ENCODE measurements at places on chromosomes 4 and X.

GRCh38 chr4:154030746-154031145 lies 241.9 kb upstream of the SFRP2 start:
- no peak for DNase-seq

- DNase-seq, result no peak
Measured at GRCh38 chr4:131370846-131371245, 1778.2 kb upstream of the PCDH10 start.

DNA sequence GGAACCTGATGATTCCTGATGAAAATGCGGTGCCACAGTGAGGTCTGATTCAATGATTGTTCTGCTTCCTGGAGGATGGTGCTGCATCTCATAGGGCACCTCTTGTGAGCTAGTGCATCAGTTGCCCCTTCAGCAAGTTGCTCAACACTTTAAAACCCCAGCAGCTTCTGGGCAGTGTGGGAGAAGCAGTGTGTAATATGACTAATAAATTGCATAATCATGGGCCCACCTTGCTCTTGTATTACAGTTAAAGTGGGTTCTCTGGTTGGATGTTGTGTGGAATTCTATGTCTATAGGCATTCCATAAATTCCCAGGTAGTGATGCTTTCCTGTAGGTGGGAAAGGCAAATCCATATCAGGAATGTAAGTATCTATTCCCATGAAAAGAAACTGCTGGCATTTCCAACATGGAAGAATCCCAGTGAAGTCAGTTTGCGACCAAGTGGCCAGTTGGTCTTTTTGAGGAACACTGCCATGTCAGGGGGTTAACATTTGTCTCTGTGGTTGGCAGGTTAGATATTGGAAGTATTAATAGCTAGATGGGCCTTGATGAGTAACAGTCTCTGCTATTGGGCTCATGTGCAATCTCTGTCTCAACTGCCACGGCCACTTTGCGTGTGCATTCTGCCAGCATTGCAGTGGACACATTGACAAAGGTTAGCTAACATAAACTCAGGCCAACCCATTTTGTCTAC lies 121.1 kb upstream of the OTUD4 start:
- no peak for DNase-seq

GRCh38 chr4:163378661-163379060 lies 35.0 kb downstream of the NPY5R start:
- no peak for DNase-seq
